ENCODE measurements at places on chromosomes 5 and 9.

GRCh38 chr9:106074006-106074405 is 379.7 kb downstream of the TMEM38B start:
- no peak for DNase-seq

DNA sequence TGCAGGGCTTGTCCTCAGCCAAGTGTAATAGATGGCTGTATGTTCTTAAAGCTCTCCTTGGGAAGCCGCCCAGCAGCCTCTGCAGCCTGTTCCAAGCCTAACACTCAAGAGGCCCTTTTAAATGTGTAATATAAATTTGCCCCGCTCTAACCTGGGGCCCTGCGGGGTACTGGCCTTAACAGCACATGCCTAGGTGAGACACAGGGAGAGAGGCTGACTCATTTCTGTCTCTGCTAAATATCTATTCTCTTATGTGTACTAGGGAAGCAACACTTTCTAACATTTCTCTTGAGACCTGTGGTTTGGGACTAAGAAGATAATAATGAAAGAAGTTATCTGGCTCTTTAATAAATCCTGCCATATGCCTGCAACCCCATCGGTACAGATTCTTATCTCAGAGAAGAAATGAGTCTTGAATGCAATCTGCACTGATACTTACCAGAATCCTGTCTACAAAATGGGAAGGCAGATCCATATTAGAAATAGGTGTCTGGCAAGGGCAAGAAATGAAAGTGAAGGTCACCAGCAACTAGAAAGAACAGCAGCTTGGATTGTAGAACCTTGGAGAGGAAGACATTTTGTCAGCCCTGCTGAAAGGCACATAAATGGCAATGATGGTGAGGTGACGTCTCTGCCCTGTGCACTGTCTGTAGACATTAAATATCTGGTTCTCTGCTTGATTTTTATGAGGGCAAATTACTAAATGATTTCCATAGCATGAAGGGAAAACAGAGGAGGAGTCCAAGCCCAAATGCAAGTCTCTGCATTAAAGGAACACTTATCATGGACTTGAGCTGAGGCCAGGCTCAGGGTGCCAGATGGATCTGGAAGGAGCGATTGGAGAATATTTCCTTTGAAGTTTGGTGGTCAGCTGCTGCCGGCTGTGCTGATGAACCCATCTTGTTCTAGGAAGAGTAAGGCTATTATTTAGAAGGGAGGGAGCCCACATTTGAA is 14.5 kb upstream of the TGFBI start:
- no peak for DNase-seq

DNA sequence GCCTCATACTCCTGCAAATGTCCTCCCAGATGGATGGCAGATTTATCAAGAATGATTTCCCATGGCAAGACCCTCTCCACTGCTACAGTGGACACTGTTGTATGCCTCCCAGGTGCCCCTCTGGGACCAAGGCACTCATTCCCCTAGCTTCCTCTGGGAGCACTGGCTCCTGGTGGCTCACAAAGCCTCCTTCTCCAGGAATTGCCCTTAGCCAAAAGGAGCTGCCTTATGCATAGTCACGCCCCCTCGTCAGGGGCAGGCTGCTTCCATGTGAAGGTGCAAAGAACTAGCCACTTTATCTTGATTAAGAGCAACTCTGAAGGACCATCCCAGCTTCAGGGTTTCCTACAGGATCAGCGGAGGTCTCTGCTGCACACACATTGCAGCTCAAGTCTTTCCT is 358.1 kb downstream of the CDK5RAP2 start:
- DNase-seq = no peak

- no peak for DNase-seq
Observed at GRCh38 chr5:58403822-58404433, 56.0 kb downstream of the PLK2 start.

- no peak for DNase-seq
Observed at GRCh38 chr9:92480291-92480771, 2.0 kb downstream of the ASPN start.

GRCh38 chr9:114006931-114007691 is 71.0 kb downstream of the AMBP start:
- DNase-seq = no peak

GRCh38 chr9:27293996-27294395 is 3.0 kb downstream of the EQTN start:
- DNase-seq = no peak

DNA sequence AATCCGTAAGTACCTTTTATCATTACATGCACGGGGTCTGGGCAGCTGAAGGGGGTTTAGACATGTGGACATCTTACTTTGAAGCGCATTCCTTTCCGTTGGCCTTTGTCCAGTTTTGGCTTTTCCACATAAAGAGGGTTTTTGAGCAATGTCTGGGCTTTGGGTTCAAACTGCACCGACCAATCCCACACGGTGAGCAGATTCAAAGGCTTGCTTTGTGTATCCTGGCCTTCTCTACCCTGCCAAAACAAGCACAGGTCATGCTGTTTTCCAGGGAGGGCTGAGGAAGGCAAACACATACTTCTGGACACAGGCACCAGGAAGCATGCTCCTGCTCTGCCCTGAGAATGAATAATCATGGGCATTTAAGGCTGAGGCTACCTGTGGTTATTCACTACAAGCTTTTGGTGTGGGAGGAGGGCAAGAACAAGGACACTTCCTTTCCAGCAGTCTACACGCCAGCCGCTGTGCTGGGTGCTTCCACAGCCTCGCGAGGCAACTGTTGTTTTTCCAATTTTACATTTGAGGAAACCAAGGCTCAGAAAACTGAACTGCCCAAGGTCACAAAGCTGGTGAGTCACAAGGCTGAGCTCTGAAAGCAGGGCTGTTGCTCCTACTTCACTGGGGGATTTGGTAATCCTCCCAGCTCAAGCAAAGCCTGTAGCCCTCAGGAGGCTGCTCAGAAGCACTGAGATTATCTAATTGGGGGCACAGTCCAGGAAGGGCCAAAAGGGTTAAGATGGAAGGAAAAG is 59.8 kb upstream of the GOLPH3 start:
- DNase-seq = no peak

DNA sequence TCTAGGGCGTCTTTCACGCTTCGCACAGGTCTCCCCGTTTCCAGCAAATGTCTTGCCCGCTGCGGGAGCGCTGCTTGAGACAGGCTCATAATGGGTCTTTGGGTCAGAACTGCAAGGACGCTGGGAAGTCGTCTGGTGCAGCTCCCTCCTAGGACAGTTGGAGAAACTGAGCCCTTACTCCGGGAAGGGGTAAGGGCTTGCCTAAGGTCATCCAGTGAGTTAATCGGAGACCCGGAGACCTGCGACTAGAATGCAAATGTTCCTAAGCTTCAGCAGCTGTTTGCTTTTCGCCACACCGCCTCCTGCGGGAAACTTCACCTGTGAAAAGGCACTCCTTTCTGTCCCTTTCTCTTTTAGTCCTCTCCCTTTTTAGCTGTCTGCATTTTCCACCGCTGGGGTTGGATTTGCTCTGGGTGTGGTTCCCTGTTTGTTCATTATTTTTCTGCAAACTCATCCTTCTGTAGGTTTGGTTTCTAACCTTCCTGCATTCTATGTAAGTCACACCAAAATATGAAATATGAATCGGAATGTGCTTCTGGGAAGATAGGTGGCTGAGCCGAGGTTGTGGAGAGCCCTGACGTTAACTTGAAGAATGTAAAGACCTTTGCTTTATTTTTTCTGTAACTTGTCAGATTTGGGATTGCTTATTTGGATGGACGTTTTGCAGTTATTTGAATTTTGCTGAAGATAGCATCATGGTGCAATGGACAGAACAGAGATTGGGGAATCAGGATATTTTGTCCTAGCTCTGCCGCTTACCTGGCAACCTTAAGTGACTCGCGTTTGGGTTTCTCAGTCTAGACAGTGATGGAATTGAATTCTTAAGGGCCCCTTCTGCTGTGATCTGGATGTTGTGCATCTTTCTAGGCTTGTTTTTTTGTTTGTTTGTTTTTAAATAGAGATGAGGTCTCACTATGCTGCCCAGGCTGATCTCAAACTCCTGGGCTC is 909 bp downstream of the SLC36A1 start:
- peak; percentile 26 for DNase-seq

GRCh38 chr9:88319936-88320747 is 68.1 kb upstream of the SPIN1 start:
- no peak for DNase-seq

DNA sequence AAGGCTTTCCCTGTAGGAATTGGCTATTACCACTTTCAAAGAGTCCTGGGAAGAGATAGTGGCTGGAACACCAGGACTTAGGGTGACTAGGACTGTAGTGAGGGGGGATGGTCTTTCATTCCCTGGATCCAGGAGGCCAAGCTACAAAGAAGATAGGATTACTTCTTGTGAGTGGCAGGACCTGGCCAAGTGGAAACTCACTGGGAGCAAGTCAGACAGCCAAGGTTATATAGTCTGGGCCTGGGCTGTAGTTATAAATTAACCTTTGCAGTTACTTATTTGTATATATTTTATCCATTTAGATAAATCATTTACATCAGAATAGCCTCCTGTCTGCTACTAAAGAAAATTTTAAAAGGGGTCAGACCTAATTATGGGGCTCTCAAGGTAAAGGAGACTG is 124.3 kb downstream of the TLR4 start:
- DNase-seq = no peak

- DNase-seq = no peak
Observed at GRCh38 chr9:6870650-6871477, 113.1 kb downstream of the KDM4C start.

DNA sequence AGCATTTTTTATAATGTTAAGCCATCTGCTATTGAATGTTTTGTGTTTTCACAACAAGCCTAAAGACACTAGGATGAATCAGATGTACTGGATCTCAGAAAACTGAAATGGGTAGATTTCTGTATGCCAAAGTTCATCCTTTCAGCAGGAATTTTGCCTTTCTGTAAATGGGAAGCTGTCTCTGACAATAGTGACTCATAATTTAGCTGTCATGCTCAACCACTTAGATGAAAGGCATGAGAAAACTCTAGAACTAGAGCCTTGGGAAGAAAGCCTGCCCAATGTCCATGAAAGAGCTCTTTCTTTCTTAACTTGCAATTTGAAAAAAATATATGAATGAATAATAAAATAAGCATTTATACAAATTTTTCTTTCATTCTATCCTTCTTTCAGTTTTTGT is 616.0 kb upstream of the EDIL3 start:
- DNase-seq = no peak

- no peak for DNase-seq
Observed at GRCh38 chr5:29697785-29698414, 1495.6 kb upstream of the CDH6 start.

GRCh38 chr5:167763772-167764171 is 527.7 kb upstream of the WWC1 start:
- DNase-seq = no peak

GRCh38 chr9:70805949-70806348 is 315.5 kb downstream of the TRPM3 start:
- DNase-seq = no peak

GRCh38 chr5:175657593-175658271 is at the start of gene HRH2:
TSS of gene HRH2 (plus strand) at chr5:175658071. CDS start at chr5:175683234, 25,163 bp downstream.
- peak; percentile 72 for DNase-seq

DNA sequence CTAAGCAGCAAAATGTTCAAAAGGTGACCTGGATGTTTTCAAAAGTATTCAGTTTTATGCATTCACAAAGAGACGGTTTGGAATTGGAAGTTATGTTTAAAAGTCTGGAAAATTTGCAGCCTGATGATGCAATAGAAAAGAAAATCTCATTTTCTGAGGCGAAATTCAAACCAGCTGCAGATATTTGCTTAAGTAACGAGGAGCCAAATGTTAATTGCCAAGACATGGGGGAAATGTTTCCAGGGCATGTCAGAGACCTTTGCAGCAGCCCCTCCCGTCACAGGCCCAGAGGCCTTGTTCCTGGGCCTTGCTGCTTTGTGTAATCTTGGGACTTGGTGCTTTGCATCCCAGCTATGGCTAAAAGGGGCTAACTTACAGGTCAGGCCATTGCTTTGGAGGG is 228.2 kb downstream of the MAN2A1 start:
- DNase-seq = no peak

GRCh38 chr9:16145196-16145950 is 592.5 kb downstream of the CCDC171 start:
- DNase-seq = no peak

- no peak for DNase-seq
Observed at GRCh38 chr9:137233143-137233980, 2.7 kb downstream of the SLC34A3 start.

DNA sequence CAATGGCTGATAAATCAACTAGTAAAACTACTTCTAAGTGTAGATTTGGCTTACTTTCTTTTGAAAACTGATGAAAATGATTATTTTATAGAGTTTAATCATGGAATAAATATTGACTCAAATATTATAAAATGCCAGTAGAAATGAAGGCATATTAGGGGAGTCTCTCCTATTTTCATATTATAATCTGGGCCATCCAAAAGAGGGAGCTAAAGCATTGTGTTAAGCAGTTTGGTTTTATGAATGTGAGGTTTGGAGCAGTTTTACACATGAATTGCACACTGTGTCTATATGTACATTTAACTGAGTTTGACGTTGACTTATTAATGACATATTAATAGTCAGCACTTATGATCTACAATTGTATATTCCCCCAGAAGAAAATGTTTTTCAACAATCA is 17.4 kb downstream of the CDH9 start:
- DNase-seq = no peak

- DNase-seq = no peak
Observed at GRCh38 chr9:133735931-133736330, 2.2 kb downstream of the SARDH start.

- DNase-seq = no peak
Observed at GRCh38 chr9:38017149-38017884, 51.7 kb downstream of the SHB start.

DNA sequence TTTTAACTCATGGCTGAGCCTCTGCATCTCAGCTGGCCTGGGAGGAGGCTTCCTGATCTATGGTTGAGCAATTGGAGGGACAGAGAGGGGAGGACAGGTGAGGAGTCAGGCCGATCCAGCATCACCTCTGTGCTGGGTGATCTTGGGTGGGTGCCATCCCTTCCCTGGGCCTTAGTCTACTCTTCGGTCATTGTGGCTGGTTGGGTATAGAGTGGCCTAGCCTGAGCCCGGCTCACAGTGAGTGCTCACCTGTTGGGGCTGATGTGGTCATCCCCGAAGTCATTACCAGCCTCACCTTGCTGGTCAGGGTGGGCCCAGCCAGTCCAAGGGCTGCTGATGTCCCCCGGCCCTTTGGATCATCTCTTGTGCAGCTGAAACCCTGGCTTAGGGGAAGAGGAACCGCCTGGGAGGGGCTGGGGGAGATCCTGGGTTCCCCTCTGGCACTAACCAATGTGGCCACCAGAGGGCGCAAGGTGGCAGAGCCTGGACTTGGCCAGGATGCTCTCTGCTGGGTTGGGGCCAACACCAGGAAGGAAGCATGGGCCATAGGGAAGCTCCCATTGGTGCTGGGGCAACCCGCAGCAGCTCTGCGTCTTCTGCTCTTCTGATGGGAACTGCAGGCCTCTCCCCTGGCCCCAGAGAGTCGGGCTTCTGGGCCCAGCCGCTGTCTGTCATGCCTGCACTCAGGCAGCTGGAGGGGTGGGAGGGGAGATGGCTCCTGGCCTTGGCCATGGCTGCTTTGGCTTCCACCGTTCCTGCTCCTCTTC is 17.3 kb upstream of the ODF2 start:
- DNase-seq = peak; percentile 93

- DNase-seq = no peak
Observed at GRCh38 chr9:12920437-12920836, 145.6 kb downstream of the LURAP1L start.

- no peak for DNase-seq
Observed at GRCh38 chr9:5529683-5530221, 19.4 kb downstream of the PDCD1LG2 start.
